Activated naive CD4-positive, alpha-beta T cell treated with anti-CD3 and anti-CD28 coated beads, Interleukin-2, amount 10 ng/mL, durations not matched to agents 7 days and 5 days (primary cell): ENCODE measurements at places on chromosomes 2 and 18.

GRCh38 chr2:226979004-226979403 lies 143.2 kb downstream of the RHBDD1 start:
- no peak overlapping the region for H3K4me3 ChIP-seq
- no peak overlapping the region for H3K27ac ChIP-seq
- no peak for DNase-seq
- peaks cover 33% of the 10 kb centered on the region for H3K4me1 ChIP-seq
- no peaks in the 10 kb centered on the region for H3K27me3 ChIP-seq
- peaks cover 3% of the 10 kb centered on the region for H3K36me3 ChIP-seq

GRCh38 chr18:37533647-37534584 lies 31.7 kb downstream of the CELF4 start:
- no peaks in the 10 kb centered on the region for H3K36me3 ChIP-seq
- H3K27me3 ChIP-seq = peaks cover 23% of the 10 kb centered on the region
- H3K27ac ChIP-seq = no peak overlapping the region
- no peak for DNase-seq
- H3K4me3 ChIP-seq = no peak overlapping the region
- H3K4me1 ChIP-seq = no peaks in the 10 kb centered on the region

GRCh38 chr18:63158012-63158631 lies 161.4 kb downstream of the BCL2 start:
- no peaks in the 10 kb centered on the region for H3K27me3 ChIP-seq
- H3K27ac ChIP-seq = peak overlapping the region; percentile 93
- H3K4me1 ChIP-seq = peaks cover 100% of the 10 kb centered on the region
- peaks cover 65% of the 10 kb centered on the region for H3K36me3 ChIP-seq
- DNase-seq = no peak
- H3K4me3 ChIP-seq = peak overlapping the region; percentile 78

DNA sequence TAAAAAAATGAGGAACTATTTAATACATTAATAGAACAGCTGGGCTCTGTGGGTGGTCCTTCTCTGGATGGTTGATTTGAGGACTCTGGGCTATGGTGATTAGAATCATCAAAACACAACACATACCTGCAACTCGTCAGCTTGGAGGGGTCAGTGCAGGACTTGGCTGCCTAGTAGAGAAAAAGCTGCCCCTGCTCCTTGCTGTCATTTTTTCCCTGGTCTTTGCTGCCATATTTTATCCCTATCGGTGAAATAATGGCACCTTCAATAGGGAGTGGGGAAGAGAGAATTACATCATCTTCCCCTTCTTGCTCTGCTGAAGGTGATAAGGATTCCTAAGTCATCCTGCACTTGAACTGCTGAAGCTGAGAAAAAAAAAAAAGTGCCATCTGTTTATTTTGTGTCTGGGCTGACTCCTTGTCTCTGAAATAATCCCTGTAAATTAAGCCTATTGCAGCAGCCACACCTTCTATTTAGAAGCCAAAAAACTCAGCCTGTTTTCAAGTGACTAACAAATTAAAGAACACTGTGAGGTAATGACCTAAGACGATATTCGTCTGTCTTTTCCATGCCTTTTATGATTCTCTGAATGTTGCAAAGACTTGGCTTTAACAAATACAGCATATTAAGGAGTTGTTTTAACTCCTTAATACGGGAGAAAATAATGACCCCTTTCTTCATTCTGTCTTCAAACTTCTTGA lies 89.3 kb downstream of the ACVR1 start:
- peaks cover 35% of the 10 kb centered on the region for H3K4me1 ChIP-seq
- peaks cover 22% of the 10 kb centered on the region for H3K36me3 ChIP-seq
- H3K4me3 ChIP-seq = no peak overlapping the region
- H3K27me3 ChIP-seq = no peaks in the 10 kb centered on the region
- no peak overlapping the region for H3K27ac ChIP-seq
